Stimulated activated CD4-positive, alpha-beta T cell treated with anti-CD3 and anti-CD28 coated beads, Interleukin-1b, Interleukin-23, amount 100 ng/mL, for 48 hours (primary cell): ENCODE measurements at places on chromosomes 6 and 20.

GRCh38 chr6:104954190-104954797 lies 2.6 kb upstream of the LIN28B start:
- no peak for DNase-seq

DNA sequence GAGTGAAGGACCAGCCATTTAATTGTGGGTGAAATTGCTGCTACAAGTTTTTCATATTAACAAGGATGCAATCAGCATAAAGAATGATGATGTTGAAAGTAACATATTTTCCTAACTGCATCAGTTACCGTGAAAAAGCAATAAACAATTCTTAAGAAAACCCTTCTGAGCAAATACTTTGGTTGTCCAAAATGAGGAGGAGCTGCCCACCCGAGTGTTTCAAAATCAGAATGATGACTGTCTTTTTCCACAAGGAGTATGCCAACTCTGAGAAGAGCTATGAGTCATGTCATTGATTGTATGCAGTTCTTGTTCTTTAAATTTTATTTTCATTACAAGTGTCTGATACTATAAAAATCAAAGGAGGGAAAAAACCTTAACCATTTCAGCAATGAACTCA lies 470.5 kb downstream of the COL12A1 start:
- DNase-seq = no peak

GRCh38 chr6:130148181-130148580 lies 74.6 kb downstream of the SAMD3 start:
- no peak for DNase-seq

GRCh38 chr6:21123507-21124436 lies 469.8 kb upstream of the SOX4 start:
- DNase-seq = no peak

DNA sequence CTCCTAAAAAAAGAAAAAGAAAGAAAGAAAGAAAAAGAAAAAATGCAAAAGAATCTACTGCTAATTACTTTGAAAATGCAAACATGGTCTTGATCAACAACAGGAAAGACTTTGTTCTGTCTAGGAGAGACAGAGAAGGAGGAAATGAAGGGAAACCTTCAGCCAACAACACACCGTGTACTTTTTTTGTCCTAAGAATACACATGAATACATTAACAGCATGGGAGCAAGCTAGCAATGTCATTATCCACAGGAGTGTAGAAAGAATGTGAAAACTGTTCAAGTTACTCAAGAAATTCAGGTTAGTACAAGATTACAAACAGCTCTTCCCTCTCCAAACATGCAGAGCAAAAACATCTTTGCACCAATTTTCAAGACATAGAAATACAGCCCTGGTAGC lies 326.3 kb downstream of the UBE3D start:
- no peak for DNase-seq

- no peak for DNase-seq
These were observed 26.9 kb downstream of the MARCKS start for GRCh38 chr6:113884011-113884410.

DNA sequence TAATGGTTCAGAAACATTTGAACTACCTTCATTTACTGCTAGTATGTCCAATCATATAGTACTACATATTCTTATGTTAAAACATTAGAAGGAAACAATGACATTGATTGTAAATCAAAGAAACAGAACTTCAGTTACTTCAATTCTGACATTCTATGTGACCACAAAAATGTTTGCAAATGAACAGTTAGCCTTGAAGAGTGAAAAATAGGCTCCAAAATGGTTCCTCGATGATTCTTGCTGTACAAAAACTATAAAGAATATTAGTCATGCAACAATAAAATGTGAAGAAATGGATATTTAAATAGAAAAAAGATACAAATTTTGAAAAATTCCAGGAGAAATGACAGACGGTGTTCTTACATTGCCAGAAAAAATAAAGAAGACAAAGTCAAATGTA lies 686.9 kb downstream of the BCKDHB start:
- DNase-seq = no peak

- no peak for DNase-seq
These were observed 1.9 kb downstream of the ACTL10 start for GRCh38 chr20:33668466-33669155.

- DNase-seq = no peak
These were observed 664.7 kb downstream of the RFPL4B start for GRCh38 chr6:113011801-113012200.

- DNase-seq = peak; percentile 61
These were observed 1.1 kb upstream of the JARID2 start for GRCh38 chr6:15244620-15245360.

DNA sequence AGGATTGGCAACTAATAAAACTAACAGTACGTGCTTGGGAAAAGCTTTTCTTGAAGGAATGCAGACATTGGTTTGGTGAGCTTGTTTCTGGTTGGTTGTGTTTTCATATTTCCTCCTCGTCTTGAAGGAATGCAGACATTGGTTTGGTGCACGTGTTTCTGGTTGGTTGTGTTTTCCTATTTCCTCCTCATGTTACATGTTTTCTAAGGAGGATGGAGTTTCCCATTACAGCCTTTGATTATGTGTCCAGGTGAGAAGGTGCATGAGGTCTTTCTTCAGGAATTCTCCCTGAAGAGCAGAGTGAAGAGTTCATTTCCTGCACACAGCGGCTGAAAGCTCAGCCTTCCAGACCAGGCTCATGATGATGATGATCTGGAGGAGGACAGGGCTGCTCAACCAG lies 190.6 kb downstream of the SMOC2 start:
- no peak for DNase-seq

DNA sequence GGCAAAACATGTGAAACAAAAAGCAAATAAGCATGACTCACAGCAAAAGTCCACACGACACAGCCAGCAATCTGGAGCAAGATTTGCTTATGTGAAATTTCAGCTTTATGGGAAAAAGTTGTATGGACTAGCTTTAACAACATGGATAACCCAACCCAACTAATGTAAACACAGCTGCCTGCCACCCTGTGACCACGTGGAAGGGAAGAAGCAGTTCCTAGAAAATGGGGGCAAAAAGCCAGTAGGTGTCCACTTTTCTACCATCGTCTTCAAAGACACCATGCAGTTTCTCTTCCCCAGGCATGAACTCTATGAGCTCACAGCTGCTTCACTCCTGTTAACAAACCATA lies 425.4 kb upstream of the RNF217 start:
- no peak for DNase-seq

- DNase-seq = no peak
These were observed 103.9 kb downstream of the CTNNBL1 start for GRCh38 chr20:37797669-37798175.

DNA sequence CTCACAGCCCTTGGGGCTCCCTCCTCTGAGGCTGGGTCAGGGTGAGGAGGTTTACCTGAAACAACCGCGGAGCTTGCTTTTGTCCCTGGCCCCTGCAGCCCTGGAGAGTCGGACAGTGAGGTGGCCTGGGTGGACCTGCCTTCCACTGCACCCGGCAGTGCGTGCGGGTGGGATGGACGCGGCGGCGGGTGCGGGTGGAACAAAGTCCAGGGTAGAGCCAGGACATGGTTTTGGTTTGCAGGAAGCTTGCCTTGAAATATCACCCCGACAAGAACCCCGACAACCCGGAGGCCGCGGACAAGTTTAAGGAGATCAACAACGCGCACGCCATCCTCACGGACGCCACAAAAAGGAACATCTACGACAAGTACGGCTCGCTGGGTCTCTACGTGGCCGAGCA lies 27.1 kb downstream of the UCKL1 start:
- DNase-seq = no peak

DNA sequence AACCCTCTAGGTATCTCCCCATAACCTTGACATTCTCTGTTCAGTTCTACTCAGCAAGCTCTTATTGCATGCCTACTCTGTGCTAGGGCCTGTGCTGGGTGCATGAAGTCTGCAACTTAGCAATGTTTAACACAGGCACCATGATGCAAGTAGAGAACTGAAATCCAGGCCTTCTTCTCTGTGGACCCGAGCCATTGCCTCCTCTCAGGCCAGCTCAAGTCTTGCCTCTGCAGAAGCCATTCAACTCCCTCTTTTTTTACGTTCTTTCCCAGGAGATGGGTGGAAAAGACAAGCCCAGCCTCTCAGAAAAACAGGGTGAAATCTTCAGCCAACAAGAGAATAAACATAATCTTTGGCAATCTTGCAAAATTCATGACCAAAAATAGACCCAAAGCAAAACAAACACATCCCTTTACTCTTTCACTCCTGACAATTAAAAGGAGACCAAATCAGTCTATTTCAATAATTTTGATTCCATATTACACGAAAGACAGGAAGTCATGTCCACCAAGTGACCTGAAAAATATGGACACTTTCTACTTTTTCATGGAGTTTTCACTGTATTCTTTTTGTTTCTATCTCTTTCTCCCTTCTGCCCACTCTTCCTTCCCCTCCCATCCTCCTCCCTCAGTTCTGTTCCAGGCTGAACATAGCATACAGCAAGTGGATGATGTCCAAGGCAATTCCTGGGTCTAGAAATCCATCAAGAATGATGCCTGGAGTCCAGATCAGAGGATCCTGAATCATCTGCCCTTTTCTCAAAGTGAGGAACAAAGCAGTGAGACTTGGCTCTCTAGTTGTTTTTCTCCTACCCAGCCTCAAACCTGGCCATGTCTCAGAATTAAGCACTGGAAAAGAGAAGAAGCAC lies 45.4 kb upstream of the MOCS1 start:
- DNase-seq = no peak

DNA sequence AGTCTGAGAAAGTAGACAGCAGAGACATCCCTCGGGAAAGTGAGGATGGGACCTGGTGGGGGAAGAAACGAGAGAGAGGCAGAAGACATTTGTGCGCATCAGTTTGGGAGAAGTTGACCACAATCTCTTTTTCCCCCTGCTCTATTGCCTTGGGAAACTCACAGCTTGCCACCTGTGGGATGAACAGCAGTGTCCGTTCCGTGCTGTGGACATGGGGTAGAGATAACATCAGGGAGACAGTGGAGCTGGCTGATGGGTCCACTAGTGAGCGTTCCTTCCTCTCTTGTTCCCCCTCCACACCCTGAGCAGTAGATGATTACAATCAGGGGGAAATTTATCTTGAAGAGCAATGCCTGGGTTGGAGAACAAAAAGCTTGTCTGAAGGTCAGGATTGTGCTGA lies 21.8 kb upstream of the RNF182 start:
- DNase-seq = no peak

DNA sequence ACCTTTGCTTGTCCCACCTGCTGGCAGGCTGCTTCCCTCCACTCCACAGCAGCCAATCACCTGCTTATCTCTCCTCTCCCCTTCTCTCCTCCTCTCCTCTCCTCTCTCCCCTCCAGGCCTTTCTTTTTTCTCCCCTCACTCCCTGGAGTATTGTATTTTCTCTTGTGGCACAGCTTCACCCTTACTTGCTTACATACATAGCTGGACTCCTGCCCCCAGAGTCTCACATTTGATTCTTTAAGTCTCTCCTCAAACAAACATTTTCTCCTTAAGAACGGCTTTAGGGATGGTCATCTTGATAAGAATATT lies 3.6 kb upstream of the LY86 start:
- no peak for DNase-seq

DNA sequence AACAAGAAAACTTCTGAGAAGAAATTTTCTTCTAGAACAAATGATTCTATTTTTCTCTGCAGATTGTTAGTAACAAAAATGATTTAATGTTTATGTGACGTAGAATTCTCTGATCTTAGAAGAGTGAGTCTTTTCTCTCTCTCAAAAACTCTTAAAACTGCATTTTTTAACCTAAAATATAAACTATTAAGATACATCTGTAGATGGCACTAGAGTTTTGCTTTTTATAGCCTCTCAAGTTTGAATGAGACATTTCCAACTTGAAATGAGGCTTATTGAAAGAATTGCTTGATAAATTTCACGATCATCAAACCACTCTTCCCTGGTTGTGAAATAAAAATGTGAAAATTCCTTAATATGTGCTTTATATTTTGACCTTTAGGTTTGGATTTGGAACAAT lies 53.8 kb downstream of the PHF3 start:
- DNase-seq = no peak

DNA sequence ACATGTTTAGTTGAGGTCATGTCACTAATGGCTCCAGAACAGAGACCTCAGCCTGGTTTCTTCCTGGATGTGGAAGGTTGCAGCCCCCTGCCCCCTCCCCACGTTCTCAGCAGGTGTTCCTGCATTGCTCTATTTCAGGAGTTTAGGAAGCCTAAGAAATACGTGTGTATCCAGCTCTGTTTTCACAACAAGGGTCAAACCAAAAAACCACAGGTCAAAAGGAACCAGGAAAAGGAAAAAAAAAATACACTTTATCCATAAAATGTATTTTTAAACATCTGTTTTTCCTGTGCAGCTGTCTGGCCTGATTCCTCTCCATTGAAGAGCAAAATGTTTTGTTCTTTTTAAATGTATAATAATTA lies 107.9 kb upstream of the PLEKHG1 start:
- DNase-seq = no peak

DNA sequence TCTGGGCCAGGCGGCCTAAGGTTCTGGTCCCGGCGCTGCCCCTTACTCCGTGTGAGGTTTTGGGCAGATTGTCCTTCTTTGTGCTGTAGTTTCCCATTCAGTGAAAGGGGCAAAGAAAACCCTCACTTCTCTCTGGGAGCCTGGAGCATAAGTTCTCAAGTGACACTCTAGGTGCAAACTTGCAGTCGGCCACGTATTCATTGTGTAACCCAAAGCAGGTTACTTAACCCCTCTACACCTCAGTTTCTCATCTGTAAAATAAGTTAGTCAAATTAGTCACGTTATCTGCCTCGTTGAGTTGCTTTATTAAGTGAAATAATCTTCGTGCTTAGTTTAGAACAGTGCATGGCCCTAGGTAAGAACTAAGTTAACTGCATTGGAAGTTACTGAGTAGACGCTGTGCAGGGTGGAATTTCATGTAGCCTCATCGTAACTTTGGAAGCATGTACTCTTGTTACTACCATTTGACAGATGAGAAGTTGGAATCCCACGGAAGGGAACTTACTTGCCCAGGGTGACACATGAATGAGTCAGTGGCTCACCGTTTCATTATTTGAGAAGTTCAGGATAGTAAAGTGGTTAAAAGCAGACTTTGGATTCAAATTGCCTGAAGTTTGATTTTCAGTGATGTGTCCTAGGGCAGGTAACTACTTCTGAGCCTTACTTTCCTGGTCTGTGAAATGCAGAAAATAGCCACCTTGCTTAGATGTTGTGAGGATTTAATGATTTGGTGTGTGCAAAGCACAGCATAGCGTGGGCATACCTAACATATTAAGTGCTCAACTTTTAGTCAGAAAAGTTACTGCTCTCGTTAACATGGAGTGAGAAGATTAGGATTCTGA lies 556 bp upstream of the MROH8 start:
- no peak for DNase-seq

GRCh38 chr6:116450769-116451740 lies 10.1 kb upstream of the CALHM6 start:
- DNase-seq = no peak

DNA sequence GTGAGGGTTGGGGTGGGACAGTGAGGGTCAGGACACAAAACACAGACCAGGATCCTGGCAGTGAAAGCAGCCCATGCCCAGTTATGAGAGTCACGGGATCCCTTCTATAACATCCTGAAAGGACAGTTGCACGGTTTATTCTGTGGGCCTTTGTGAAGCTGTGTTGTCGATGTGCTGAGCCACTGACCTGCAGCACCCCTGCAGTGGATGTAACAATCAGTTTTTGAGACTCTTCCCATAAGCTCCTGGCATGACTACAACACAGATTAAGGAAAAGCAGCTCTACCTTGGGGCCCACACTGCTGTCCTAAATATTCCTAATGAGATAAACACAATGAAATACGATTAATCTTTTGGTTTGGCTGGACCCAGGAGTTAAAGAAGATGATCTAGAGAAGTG lies 3.7 kb downstream of the PYGB start:
- no peak for DNase-seq
